CD4-positive, alpha-beta T cell (primary cell): ENCODE measurements at places on chromosomes 4 and X.

DNA sequence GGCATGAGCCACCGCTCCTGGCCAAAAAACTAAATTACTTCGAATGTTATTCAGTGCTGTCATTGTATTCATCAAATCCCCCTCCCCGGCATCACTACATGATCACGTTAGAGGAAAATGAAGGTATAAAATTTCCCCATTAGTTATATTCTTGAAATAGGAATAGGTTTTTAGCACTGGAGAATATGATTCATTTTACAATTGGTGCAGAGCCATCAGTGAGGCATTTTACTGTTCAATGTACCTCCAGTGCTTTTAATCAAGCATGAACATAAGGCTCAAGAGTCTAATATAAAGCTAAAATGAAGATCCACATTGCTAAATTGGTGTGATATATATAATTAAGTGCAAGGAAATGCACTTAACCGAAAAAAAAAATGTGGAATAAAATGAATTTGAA, 18.3 kb downstream of the KLF3 start:
- DNase-seq, result no peak

GRCh38 chrX:15812192-15812938, 22.1 kb downstream of the ZRSR2 start:
- DNase-seq, result no peak

DNA sequence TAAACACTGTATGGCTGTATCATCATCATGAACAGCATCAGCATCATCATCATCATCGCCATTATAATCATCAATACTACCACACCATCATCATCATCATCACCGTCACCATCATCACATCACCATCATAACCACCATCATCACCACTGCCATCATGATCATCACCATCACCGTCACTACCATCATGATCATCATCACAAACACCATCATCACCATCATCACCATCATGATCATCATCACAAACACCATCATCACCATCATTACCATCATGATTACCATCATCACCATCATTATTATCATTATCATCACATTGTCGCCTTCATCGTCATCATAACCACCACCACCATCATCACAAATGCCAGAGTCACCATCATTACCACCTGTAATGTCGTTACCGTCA, 1196.9 kb downstream of the NLGN4X start:
- DNase-seq, result no peak

DNA sequence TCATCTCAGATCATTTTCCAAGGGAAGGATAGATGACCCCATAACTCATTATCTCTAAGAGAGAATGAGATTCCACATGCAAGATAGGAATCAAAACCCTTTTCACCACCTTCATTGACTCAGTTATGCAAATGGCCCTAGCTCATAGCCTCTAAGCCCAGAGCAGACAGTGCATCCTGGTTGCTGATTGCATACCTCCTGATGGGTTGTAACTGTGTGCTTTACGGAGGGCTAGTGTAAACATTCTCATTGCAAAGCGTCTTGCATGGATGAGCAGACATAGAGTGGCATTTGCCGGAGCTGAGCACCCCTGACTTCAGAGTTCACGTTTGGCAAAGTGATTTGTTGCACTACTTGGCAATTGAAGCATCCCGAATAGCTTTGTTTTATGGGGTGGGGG, 151.0 kb downstream of the VCX3A start:
- DNase-seq, result no peak

DNA sequence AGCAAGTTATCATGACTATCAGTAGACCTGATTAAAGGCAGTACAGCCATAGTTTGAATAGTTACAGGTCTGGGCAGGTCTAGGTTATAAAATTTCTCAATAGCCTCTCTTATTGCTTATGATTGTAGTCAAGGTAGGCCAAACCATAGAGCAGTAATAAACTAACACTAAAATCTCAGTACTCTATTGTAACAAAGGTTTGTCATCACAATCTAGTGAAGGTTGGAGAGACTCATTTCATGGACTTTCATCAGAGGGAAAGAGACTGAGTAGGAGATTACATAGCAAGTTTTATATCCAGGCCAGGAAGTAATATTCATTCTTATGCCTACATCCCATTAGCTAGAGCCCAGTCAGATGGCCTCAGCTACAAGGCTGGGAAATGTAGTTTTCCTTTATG, 141.0 kb downstream of the ASB9 start:
- no peak for DNase-seq

DNA sequence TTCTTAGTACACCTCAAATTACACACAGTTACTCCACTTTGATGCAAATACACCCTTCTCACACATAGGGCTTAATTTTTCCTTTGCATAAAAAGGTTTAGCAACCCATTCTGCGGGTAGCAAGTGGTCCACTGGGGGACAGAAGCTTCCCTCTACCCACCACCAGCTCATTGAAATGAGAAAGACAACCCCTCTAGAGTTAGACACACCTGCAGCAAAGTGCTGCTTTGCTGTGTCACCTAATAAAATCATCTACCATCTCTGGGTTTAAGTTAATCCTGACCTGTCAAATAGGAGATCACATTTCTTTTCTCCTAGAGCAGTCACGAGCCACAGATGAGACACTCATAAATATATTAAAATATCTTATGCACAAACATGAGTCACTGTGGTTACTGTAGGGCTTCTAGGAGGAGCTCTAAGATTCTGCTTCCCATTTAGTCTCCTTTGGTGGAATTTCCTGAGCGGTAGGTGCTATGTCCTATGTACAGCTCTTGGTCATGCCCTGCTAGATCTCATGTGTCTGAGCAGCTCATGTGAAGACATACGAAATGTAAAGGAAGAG, 11.9 kb downstream of the BMX start:
- DNase-seq, result no peak

GRCh38 chrX:4588893-4589292, 875.4 kb upstream of the PRKX start:
- no peak for DNase-seq

DNA sequence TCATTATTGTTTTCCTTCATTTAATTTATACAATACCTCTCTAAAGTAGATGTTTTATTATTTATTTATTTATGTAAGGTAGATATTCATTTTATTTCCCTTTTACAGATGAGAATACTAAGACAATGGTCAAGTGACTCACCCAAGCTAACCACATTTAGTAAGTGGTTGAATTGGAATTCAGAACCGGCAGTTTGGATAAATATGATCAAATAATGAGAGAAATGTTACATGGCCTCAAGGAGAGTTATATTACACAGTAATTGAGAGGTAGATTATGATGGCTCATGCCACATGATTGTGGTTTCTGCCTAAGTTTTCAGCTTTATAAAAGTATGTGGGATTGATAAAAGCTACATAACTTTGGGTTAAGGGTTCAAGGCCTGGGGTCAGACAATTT, 239.4 kb upstream of the BOD1L1 start:
- DNase-seq, result no peak
